Upper lobe of right lung (tissue), 1 donor: ENCODE measurements at places on chromosomes 6 and 20. TPM values are rescaled to one million over a fixed set of nuclear protein-coding genes. Genes with fewer than 3 reads are reported as not detected.
A peak's percentile ranks its signal among the peaks of the same experiment; 100 is the strongest.

- no peaks in the 10 kb centered on the region for H3K36me3 ChIP-seq
- no peaks in the 10 kb centered on the region for H3K27me3 ChIP-seq
- peak overlapping the region; percentile 39 for H3K4me3 ChIP-seq
- H3K27ac ChIP-seq: peak overlapping the region; percentile 68
- H3K4me1 ChIP-seq: peaks cover 81% of the 10 kb centered on the region
Observed at GRCh38 chr6:136783495-136784270, 8.6 kb downstream of the MAP3K5 start.

- H3K4me1 ChIP-seq: peaks cover 5% of the 10 kb centered on the region
- no peaks in the 10 kb centered on the region for H3K27me3 ChIP-seq
- no peak overlapping the region for H3K4me3 ChIP-seq
- H3K36me3 ChIP-seq: no peaks in the 10 kb centered on the region
- no peak overlapping the region for H3K27ac ChIP-seq
Observed at GRCh38 chr6:113597231-113597583, 259.9 kb upstream of the MARCKS start.

RAMACL gene
- 8.0 TPM for total RNA-seq

GRCh38 chr6:57224769-57225515 lies 2.8 kb upstream of the RAB23 start:
- no peak for DNase-seq

HSPA1L gene
- 2.0 TPM for total RNA-seq

SLC22A1 gene
- 2.7 TPM for total RNA-seq

DNA sequence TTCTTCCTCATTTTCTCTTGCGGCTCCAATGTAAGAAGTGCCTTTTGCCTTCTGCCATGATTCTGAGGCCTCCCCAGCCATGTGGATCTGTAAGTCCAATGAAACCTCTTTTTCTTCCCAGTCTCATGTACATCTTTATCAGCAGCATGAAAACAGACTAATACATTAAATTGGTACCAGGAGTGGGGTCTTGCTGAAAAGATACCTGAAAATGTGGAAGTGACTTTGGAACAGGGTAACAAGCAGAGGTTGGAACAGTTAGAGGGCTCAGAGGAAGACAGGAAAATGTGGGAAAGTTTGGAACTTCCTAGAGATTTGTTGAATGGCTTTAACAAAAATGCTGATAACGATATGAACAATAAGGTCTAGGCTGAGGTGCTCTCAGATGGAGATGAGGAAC lies 316.7 kb upstream of the HS3ST5 start:
- DNase-seq: no peak
- H3K4me1 ChIP-seq: no peaks in the 10 kb centered on the region
- H3K27ac ChIP-seq: no peak overlapping the region
- H3K36me3 ChIP-seq: no peaks in the 10 kb centered on the region

GRCh38 chr20:33732166-33732970 lies 572 bp downstream of the ZNF341 start:
- peak overlapping the region; percentile 69 for H3K4me3 ChIP-seq
- no peaks in the 10 kb centered on the region for H3K36me3 ChIP-seq
- peaks cover 19% of the 10 kb centered on the region for H3K4me1 ChIP-seq

DNA sequence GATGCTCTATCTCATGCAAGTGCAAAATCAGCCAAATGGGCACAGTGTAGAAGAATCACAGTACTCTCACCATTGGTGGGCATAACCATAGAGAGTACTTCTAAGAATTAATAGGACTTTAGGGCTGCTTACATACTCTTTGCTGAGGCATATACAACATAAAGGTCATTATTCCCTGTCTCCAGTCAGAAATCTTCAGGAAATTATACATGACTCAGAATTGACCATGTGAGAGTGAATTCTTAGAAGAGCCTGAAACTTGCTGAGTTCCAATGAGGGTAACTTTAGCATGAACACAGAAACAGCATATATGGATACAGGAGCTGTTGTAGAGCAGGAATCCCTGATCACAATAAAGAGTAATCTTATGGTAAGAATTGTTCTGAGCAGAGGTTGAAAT lies 498.7 kb downstream of the TENT5A start:
- H3K36me3 ChIP-seq: no peaks in the 10 kb centered on the region
- H3K27me3 ChIP-seq: no peaks in the 10 kb centered on the region
- no peak overlapping the region for H3K27ac ChIP-seq
- no peak for DNase-seq
- no peak overlapping the region for H3K4me3 ChIP-seq

DNA sequence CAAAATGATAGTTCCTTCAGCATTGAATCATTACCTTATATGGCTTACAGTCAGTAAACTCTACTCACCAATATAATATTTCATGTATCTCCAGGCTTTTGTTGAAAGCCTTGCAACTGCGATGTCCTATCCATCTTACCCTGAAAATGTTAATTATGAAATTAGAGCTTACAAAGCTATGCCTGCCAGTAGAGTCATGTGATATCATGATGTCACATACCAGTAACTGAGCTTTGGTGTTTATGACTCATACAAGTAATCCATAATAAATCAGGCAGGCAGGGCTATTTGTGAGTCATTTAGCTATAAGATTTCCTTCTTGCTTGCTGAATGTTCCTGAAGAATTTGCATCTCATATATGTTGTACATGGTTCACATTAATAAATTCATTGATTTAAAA lies 44.9 kb upstream of the FAM83B start:
- no peak overlapping the region for H3K27ac ChIP-seq
- no peak for DNase-seq
- no peaks in the 10 kb centered on the region for H3K4me1 ChIP-seq
- no peaks in the 10 kb centered on the region for H3K36me3 ChIP-seq
- H3K27me3 ChIP-seq: no peaks in the 10 kb centered on the region

SNAI1 gene
- total RNA-seq: 10.6 TPM

DNA sequence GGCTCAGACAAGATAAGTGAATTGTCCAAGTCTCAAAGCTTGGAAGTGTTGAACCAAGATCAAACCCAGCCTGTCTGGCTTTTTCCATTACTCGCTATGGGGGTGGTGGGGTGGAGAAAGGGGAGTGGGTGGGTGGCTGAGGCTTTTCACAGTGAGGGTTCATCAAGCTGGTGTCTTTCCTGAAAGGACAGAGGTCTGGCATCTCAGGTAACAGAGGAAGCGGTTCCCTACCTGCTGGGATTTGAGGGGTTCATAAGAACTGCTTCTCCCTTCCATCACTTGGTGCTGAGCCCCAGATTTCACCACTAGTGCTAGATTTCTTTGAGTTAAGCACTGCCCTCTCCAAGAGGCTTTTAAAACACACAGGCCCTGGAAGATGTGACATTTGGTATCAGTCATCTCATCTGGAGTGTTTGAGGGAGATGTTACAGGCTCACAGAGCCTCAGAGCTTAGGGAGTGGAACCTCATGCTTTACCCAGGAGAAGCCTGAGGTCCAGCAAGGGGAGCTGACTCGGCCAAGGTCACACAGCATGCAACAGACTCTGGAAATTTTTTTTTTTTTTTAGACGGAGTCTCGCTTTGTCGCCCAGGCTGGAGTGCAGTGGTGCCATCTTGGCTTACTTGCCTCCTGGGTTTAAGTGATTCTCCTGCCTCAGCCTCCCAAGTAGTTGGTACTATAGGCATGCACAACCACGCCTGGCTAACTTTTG lies 6.0 kb upstream of the VEGFA start:
- H3K27ac ChIP-seq: no peak overlapping the region
- H3K4me1 ChIP-seq: peaks cover 5% of the 10 kb centered on the region
- DNase-seq: no peak
- H3K36me3 ChIP-seq: no peaks in the 10 kb centered on the region
- H3K4me3 ChIP-seq: no peak overlapping the region

GRCh38 chr20:41874658-41875057 lies 256.5 kb upstream of the CHD6 start:
- no peaks in the 10 kb centered on the region for H3K27me3 ChIP-seq
- H3K4me1 ChIP-seq: no peaks in the 10 kb centered on the region
- no peak overlapping the region for H3K27ac ChIP-seq
- H3K4me3 ChIP-seq: no peak overlapping the region

FILIP1 gene
- total RNA-seq: 21.6 TPM

GRCh38 chr6:42230345-42231321 lies 13.0 kb upstream of the MRPS10 start:
- H3K4me1 ChIP-seq: no peaks in the 10 kb centered on the region
- no peak overlapping the region for H3K27ac ChIP-seq
- H3K4me3 ChIP-seq: no peak overlapping the region

GRCh38 chr20:3470208-3470626 lies 601 bp upstream of the ATRN start:
- no peaks in the 10 kb centered on the region for H3K27me3 ChIP-seq
- H3K4me1 ChIP-seq: peaks cover 24% of the 10 kb centered on the region
- H3K36me3 ChIP-seq: no peaks in the 10 kb centered on the region
- H3K4me3 ChIP-seq: peak overlapping the region; percentile 99
- H3K27ac ChIP-seq: peak overlapping the region; percentile 88

LTB gene
- total RNA-seq: 6.2 TPM

SPDEF gene
- 1.3 TPM for total RNA-seq

GRCh38 chr6:118382126-118382525 lies 166.0 kb upstream of the PLN start:
- H3K27me3 ChIP-seq: no peaks in the 10 kb centered on the region
- H3K4me1 ChIP-seq: no peaks in the 10 kb centered on the region
- no peak overlapping the region for H3K27ac ChIP-seq
- no peak overlapping the region for H3K4me3 ChIP-seq
- no peaks in the 10 kb centered on the region for H3K36me3 ChIP-seq

DNA sequence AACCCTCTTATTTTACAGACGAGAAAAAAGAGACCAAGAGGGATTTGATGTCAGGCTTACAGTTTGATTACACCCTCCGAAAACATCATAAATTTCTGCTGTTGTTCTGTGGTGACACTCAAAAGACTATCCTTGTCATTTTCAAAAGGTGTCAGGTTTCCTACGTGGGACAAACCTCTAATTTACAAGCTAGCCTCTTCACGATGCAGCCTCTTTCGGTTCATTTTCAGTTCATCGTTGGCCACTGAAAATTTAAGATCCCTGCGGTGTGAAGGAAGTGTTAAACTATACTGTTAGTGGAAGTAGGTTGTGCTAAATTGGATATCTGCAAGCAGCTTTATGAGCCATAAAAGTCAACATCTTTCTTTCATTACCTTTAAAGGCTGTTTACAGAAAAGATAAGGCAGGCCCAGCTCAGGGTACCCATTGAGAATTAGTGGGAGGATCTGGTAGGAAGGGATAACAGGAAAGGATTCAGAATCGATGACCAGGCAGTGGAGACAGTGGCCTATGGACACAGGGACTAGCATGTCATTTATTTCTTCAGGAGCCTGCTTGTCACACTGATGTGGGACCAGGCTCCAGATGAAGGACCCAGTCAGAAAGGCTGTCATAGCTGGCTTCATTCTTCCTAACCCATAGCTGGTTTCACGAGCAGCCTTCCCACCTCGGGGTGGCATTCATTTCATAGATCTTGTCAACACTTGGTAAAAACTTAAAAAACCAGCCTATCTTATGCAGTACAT lies 329.1 kb upstream of the SOX4 start:
- no peaks in the 10 kb centered on the region for H3K27me3 ChIP-seq
- no peak overlapping the region for H3K4me3 ChIP-seq

DNA sequence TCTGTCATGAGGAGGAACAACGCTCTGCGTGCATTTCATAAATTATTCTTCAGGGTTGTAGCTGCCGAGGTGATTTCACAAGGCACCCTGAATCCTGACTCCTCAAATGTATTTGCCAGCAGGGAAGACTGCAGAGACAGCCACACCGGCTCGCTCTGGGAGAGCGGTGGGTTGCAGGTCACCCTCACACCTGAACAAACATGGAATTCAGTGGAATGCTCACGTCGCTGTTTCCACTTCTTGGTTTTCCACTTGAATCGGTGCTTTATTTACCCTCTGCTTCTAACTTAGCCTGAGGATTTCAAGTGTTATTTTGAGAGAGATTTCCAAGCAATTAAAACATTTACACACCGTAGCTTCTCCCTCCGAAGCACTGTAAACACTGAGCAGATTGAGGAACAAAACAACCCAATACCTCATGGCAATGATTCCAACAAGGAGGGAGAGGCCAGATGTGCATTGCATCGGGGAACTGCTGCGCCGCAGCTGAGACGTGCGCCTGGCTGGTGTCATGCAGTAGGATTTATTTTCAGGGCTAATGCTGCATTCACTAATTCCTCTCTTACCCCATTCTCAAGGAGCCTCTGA lies 59.5 kb upstream of the GGTLC1 start:
- H3K27ac ChIP-seq: no peak overlapping the region
- no peaks in the 10 kb centered on the region for H3K27me3 ChIP-seq
- no peaks in the 10 kb centered on the region for H3K36me3 ChIP-seq
- no peak overlapping the region for H3K4me3 ChIP-seq

- no peak overlapping the region for H3K4me3 ChIP-seq
- DNase-seq: no peak
- H3K4me1 ChIP-seq: no peaks in the 10 kb centered on the region
- no peak overlapping the region for H3K27ac ChIP-seq
Observed at GRCh38 chr6:73367761-73368355, 1.8 kb downstream of the OOEP start.

GRCh38 chr6:106159531-106159940 lies 73.4 kb downstream of the PRDM1 start:
- H3K27me3 ChIP-seq: no peaks in the 10 kb centered on the region
- DNase-seq: no peak
- H3K36me3 ChIP-seq: no peaks in the 10 kb centered on the region
- H3K27ac ChIP-seq: no peak overlapping the region
- no peak overlapping the region for H3K4me3 ChIP-seq

TRIM40 gene
- total RNA-seq: not detected

DNA sequence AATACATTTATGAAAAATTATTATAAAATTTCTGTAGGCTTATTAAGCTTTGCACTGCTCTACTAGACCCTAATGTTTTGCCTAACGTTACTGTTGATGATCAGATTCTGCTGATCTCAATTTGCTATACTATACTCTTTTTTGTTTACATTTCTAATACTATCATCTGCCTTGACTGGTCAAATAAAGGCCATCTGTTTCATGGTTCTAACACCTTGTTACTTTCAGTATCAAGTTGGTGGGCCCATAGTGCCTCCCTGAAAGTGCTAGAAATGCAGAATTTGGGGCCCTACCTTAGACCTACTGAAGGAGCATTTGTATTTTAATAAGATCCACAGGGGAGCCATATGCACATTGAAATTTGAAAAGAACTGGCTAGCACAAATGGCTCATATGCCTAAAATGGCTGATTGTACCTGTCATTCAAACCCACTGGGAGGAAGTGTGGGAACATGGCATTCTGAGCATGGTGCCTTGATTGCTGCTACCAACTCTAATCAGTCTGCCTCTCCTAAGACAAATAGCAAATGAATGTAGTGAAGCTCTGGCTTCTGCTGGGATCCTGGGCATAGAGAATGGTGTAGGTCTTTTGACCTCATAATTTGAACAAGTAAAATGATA lies 199.1 kb upstream of the BTBD3 start:
- no peaks in the 10 kb centered on the region for H3K27me3 ChIP-seq
- H3K36me3 ChIP-seq: no peaks in the 10 kb centered on the region
- H3K27ac ChIP-seq: no peak overlapping the region
- no peak for DNase-seq

- H3K27me3 ChIP-seq: no peaks in the 10 kb centered on the region
- no peaks in the 10 kb centered on the region for H3K36me3 ChIP-seq
- no peak for DNase-seq
- H3K4me3 ChIP-seq: no peak overlapping the region
Observed at GRCh38 chr20:39676857-39677391, 714.8 kb downstream of the DHX35 start.
